Tongue (tissue), 3 donors: ENCODE measurements at places on chromosomes 2 and 18.

- peak; percentile 28 for DNase-seq
Measured at GRCh38 chr2:164073101-164074074, 337.6 kb upstream of the FIGN start.

- DNase-seq: no peak
Measured at GRCh38 chr2:104412384-104412783, 441.5 kb upstream of the POU3F3 start.

- peak; percentile 39 for DNase-seq
Measured at GRCh38 chr18:48165111-48165866, 234.8 kb upstream of the SMAD2 start.

DNA sequence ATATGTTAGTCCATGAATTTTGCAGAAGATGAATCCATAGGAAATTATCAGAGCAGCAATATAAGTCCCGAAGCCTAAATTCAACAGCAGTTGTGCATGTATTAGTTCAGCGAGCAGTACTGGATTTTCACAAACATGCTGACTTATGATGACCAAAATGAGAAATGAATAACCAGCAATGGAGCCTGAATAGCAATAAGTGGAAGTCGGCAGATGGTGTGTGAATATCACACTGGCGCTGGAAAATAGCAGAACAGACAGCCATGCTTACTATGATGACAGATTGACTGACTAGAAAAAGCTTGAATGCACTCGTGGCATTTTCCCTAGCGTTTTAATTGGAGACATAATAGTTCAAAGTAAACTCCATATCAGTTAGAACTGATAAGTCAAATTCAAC, 1114.5 kb downstream of the DSC3 start:
- peak; percentile 0 for DNase-seq

DNA sequence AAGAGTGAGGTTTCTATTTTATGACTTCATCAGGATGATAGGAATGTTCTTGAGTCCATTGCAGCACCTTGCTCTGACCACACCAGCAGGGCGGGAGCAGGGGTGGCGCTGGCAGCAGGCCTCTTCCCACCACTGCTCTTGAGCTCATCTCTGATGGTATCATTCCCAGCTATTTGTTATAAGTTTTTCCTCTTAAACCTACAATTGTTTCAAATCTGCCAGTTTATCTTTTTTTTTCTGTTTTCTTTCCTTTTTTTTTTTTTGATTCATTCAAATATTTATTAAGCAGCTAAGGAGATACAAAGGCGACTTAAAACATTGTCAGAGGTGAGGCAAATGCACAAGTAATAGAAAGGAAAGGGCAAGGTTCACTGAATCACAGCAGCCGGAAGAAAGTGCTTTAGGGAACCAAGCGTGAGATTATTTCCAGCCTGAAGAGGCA, 28.7 kb downstream of the NIFK start:
- DNase-seq: no peak

GRCh38 chr2:164498836-164499235, 122.4 kb downstream of the GRB14 start:
- no peak for DNase-seq

DNA sequence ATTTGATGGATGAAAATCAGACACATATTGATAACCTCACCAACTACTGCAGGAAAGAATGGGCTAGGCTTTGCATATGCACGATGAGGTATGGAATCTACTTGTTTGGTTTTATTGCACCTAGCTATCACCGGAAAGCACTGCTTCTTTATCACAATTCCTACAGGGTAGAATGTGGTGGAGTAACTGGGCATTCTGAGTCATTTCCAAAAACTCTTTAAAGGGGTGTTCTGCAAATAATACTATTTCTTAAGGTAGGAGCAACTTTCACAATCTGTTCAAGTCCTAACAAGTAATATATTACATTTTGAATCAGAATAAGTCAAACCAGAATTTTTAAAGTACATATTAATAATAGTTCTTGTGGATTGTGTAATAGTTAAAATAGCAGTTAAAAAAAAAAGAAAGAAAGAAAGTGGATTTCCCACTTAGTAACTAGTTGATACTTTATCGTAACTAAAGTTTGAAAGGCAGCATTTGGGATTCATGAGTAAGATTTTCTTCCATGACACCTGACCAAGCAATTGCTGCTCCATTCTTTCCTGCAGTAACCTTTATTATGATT, 40.5 kb downstream of the INO80C start:
- no peak for DNase-seq

- DNase-seq: no peak
Measured at GRCh38 chr2:125224188-125224587, 1199.1 kb downstream of the CNTNAP5 start.

GRCh38 chr2:3198119-3198518, 179.5 kb downstream of the EIPR1 start:
- no peak for DNase-seq

GRCh38 chr2:169300636-169301530, 61.5 kb downstream of the LRP2 start:
- DNase-seq: no peak

DNA sequence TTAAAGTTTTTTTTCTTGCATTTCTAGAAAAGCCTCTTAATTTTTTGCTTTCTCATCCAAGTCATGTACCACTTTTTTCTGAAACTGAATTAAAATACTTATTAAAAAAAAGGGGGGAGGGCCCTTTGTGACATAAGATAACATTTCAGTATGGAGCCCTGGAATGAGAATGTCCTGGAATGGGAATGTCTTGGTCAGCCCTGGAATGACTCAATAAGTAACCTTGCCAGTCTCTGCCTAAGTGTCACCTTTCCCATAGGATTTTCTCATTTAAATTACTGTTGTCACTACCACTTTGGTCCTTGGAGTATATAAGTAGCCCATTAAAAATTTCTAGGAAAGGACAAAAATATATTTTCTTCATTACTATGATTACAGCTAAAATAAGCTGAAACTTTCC, 4.7 kb downstream of the UBXN2A start:
- DNase-seq: no peak

DNA sequence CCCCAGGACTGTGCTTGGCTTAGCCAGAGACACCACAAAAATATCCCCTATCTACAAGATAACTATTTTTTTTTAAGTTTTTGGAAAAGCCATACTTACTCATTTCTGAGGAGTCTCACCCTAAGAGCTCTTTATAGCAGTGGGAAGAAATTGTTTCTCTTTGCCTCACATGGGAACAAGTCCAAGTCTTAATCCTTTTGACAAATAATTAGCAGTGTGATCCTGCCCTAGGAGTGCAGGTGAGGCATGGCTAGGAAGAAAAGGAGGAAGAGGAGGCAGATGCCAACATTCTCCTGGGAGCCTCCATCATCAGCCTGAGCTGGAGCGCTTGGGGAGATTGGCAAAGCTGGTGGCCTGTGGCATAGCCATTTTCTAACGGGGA, 115.6 kb downstream of the STPG4 start:
- DNase-seq: no peak

DNA sequence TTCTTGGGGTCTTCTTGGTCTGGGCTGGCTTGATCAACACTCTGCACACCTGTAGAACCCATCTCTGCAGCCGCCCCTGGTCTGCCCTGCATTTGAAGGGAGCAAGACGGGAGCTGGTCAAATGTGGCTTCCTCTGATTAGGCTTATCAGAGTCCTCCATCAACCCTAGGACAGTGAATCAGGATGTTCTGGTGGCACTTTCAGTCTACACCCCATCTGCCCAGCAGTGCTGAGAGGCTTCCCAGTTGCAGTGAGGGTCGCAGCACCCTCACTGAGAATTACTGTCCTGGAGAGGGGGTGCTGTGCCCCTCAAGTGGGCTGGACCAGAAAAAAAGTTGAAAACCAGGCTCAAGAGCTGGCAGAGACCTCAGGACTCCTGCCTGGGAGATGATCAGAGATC, 152.9 kb downstream of the DYSF start:
- no peak for DNase-seq

- no peak for DNase-seq
Measured at GRCh38 chr18:13516855-13517254, 209.5 kb downstream of the FAM210A start.

DNA sequence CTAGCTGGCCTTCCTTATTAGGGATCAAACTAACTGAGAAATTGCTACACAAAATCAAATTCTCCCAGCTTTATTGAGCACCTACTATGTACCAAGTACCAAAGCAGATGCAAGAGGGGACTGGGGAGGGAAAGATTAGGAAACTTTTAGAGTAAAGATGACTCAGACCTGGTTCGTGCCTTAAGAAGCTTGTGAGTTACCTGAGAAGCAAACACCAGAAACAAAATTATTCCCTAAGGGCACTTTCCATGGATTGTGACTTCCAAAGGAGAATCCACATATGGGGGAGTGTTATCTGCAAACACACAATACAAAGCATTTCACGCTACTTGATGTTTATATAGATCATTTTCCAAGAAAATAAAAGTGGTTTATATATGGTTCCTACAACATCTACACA, 326.9 kb upstream of the HNRNPA3 start:
- DNase-seq: no peak

- no peak for DNase-seq
Measured at GRCh38 chr18:76397631-76398030, 97.4 kb downstream of the ZNF516 start.
